ENCODE measurements at places on chromosomes 1 and 21.

DNA sequence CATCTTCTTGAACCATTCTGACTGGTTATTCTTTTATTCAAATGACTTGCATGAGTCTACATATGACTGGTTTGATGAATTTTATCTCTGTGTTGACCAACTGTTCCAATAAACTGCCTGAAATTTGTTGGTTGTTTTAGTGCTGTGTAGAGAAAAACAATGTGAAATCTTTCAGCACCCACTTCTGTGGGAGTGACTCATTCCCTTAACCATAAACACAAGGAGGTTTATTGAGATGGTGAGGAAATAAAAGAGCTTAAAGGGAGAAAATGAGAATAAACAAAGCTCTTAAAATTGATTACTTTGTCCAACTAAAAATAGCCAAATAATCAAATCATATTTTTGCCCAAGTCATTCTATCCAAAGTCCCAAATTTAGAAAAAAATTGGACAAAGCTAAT, 341.1 kb downstream of the TGFB2 start:
- no peak for DNase-seq

GRCh38 chr1:180800945-180801344, 111.8 kb upstream of the KIAA1614 start:
- no peak for DNase-seq

DNA sequence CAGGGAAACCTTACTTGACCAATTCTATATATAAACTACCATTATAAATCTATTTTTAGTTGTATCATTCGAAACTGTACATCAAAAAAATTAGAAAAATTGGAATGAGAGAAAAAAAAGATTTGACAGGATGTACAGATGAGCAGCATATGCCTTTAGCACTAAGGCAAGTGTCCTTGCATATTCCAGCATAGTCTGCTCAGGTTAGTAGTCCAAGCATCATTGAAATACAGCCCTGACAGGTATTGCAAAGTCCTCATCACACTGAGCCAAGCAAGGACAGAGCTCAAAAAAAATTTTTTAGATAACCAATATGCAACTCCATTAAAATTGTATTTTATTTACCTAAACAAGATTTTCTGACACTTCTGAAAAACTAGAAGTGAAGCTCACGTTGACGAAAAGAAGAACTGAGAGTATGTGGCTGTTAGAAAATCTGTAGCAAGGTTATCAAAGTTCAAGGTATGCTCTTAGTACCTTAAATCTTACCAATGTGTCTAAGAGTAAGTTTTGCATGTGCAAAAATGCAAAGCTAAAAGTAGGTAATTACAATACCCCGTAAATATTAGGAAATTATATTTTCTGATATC, 465.6 kb upstream of the ADGRL4 start:
- DNase-seq: no peak

GRCh38 chr1:111271464-111271801, 19.2 kb upstream of the CHIA start:
- no peak for DNase-seq

GRCh38 chr1:192100686-192101468, 57.4 kb upstream of the RGS18 start:
- DNase-seq: no peak

DNA sequence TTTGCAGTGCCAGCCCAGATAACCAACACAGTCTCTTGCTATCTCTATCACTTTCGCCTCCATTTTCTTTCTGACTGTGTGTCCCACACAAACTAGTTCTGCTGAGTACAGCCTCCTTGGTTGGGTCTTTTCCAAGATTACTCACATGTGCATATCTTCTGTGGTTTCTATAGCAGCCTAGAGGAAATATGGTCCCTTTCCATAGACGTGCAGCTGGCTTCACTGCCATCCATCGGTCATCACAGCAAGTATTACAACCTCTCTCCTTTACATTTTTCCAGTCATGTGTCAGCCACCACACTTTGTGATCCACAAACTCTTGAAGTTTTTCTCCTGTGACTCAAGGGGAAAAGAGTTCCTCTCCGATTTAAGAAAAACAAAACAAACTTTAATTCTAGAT, 893.4 kb upstream of the ADGRL4 start:
- no peak for DNase-seq

DNA sequence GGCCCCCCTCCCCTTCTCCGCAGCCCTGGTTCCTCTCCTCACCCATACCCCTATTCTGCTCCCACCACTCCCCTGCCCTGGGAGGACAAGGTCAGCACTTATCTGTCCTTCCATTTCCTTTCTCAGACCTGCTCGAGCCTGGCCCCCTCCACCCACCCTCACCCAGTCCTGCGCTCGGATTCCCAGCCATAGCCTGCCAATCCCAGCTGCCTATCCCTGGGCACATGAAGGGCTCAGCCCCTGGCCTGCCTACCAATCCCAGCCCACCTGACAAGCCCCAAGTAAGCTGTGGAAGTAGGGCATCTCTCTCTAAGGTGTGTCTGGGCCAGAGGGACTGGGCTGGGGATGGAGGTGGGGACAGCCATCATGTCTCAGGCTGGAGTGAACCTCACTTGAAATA, 5.4 kb downstream of the BLACAT1 start:
- DNase-seq: no peak

- DNase-seq: no peak
These were observed 74.7 kb downstream of the ARHGEF16 start for GRCh38 chr1:3529099-3529729.

DNA sequence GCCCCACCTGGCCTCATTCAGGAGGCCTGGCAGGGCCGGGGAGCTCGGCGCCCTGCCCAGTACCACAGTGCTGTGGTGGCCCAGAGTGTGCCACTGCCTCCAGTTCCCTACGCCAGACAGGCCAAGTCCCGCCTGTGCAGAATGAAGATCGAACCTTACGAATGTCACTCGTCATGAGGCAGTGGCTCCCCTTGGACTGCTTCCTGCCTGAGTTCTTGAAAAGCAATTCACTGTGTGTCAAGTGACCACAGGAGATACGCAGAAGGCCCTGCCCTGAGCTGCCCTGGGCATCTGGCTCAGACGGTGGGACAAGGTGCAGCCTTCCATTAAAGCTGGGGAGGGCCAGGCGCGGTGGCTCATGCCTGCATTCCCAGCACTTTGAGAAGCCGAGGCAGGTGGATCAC, 49.6 kb upstream of the LRP8 start:
- no peak for DNase-seq

DNA sequence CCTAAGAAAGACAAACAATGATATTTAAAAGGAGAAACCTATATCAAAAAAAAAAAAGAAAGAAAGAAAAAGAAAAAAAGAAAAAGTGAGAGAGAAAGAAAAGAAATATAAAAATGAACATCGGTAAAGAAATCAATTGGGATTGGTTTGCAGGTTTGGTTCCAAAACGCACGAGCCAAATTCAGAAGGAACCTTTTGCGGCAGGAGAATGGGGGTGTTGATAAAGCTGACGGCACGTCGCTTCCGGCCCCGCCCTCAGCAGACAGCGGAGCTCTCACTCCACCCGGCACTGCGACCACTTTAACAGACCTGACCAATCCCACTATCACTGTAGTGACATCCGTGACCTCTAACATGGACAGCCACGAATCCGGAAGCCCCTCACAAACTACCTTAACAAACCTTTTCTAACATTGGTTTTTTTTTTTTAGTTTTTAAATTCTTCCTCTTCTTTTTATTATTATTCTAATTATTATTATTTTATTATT, 11.7 kb downstream of the LHX9 start:
- no peak for DNase-seq

DNA sequence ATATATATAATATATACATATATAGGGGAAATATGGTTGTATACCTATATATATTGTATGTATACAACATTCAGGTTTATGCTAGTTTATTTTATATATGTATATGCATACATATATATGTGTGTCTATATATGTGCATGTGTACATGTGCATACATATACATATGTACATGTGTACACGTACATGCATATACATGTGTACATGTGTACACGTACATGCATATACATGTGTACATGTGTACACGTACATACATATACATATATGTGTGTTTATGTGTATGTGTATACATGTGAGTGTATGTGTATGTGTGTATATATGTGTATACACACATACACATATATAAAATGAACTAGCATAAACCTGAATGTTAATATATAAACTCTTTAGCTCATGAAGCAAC, 220.9 kb downstream of the FAF1 start:
- DNase-seq: no peak

DNA sequence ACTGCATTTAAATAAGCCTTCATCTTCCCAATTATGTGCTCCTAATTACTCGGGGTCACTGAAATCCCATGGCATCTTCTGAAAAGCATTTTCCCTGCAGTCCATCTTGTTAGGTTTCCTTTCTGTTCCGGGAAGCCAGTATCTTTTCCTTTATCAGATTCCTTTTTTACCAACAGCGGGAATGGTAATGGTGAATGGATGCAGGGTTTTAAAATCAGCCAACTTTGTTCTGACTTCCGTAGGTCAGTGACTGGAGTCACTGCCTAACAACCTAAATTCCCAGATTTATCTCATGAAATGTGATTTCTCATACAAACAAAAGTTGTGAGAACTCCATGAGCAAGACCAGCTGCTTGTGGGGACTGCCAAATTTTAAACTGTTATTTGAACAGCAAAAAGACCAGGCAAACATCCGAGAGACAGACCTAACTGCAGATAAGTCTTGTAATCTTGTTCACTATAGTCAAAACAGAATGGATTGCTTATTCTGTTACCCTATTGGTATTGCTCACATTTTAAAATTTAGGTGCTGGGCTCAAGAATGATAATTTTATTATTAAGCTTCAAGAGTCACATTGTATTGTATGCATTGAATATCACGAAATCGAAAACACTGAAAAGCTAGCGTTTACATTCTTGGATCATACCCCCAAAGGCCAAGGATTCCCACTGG, 1.2 kb upstream of the RWDD3 start:
- no peak for DNase-seq

- DNase-seq: no peak
These were observed 633.3 kb downstream of the USP25 start for GRCh38 chr21:16363100-16363499.

DNA sequence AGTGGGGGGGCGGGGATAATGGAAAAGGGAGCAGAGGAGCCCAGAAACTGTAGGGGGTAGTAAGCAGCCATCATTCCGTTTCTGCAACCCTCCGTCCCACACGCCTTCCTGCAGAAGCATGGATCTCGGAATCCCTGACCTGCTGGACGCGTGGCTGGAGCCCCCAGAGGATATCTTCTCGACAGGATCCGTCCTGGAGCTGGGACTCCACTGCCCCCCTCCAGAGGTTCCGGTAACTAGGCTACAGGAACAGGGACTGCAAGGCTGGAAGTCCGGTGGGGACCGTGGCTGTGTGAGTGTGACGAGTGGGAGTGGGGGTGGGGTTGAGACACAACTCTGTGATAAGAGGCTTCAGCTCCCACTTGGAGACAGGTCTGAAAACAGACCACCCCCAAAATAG, 706 bp downstream of the CREB3L4 start:
- no peak for DNase-seq

GRCh38 chr21:44424608-44425306, 30.6 kb upstream of the LRRC3 start:
- no peak for DNase-seq

DNA sequence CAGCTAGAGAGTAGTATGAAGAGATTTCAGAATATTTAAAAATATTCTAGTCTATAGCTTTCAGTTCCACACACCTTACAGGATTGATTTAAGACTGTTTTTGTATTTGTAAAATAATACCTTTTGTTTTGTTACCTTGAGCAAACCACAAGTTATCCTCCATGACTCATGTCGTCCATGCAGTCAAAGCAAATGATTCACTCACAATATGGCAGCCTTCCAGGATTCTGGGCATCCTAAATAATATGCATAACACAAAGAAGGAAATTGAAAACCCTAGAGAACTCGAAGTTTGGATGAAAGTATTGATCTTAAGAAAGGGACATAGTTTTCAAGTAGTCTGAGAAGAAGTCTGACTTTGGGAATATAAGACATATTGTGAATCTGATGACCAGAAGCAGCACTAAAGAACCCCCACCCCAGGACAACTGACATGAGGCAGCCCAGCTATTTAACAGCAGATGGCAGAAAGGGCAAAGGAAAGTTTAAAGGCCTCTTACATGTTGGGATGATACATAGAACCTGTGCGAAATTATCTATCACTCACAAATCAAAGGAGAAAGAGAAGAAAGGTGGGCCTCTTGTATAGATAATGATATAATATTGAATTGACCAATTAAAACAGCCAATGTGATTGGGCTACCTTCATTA, 857.9 kb downstream of the BRINP3 start:
- DNase-seq: no peak

- no peak for DNase-seq
These were observed 6.1 kb upstream of the RNF223 start for GRCh38 chr1:1080122-1080757.

DNA sequence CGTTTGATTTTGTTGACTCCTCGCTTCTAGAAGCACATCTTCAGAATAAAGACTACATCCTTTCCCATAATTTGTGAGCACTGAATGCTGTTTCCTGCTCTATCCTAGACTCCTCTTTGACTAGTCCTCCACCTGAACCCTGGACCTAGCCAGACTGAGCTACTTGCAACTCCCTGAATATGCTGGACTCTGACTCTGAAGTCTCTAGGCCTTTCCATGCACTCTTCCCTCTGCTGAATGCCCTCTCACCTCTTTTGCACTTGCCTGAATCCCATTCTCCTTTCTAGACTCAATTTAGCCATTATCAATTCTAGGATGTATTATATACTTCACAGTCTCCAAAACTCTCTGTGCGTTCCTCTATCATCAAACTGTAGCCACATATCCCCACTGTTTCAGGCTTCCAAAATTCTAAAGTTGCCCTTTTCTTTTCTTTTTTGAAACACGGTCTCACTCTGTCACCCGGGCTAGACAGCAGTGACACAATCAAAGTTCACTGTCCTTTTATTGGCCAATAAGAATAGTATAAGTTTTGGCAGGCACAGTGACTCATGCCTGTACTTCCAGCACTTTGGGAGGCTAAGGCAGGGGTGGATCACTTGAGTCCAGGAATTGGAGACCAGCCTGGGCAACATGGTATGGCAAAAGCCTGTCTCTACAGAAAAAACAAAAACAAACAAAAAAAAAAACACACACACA, 127.0 kb downstream of the LTN1 start:
- no peak for DNase-seq

DNA sequence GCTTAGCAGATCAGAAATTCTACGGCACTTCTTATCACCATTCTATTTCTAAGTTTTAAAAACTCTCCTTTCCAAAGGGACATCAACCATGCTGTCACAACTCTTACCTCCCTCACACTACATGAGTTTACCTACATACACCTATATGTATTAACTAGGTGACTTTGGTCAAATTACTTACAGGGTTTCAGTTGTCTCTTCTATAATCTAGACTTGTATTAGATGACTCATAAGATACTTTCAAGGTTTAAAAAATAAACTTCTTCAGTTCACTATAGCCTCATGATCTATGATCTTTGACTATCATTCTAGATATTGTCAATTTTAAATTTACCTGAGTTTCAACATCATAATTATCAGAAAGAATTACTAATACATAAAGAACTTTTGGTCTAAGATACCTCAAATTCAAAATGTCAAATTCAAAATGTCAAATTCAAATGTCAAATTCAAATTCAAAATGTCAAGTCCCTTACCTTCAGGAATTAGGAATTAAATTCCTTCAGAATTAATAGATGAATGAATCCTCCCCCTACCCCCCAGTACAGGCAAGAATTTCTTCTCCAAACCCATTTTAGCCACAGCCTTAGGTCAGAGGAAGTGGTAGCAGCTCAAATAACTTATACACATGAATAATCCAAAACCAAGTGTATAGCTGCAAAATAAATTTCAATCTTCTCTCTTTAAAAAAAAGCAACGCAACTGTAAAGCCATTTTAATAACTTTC, 31.1 kb downstream of the OTUD7B start:
- DNase-seq: no peak

Measured in stimulated activated CD4-positive, alpha-beta T cell treated with anti-CD3 and anti-CD28 coated beads, TNF-alpha, amount 100 ng/mL, for 48 hours (primary cell).